Activated naive CD4-positive, alpha-beta T cell treated with anti-CD3 and anti-CD28 coated beads, Interleukin-2, amount 50 U/mL, for 72 hours (primary cell): ENCODE measurements at places on chromosomes 2 and 18. TPM values are rescaled to one million over a fixed set of nuclear protein-coding genes. Genes with fewer than 3 reads are reported as not detected.

Gene SMPD4
- 80.4 TPM for total RNA-seq

Gene SPATS2L
- total RNA-seq: 27.7 TPM

Gene AMER3
- not detected for total RNA-seq

Gene ARPC2
- 567 TPM for total RNA-seq

Gene ST3GAL5
- total RNA-seq: 8.9 TPM

Gene CHRNA1
- not detected for total RNA-seq

Gene FABP1
- total RNA-seq: not detected

Gene MAB21L4
- not detected for total RNA-seq

Gene SLC19A3
- total RNA-seq: not detected

Gene CTLA4
- total RNA-seq: 55.0 TPM

Gene CCDC121
- total RNA-seq: 0.19 TPM

Gene FSIP2
- total RNA-seq: 0.35 TPM

Gene SKOR2
- not detected for total RNA-seq

Gene ALKAL2
- total RNA-seq: 0.95 TPM

Gene SFT2D3
- 3.5 TPM for total RNA-seq

Gene CXCR1
- not detected for total RNA-seq

Gene CFAP210
- total RNA-seq: not detected

Gene TIGD1
- total RNA-seq: 7.3 TPM

Gene COPS8
- 54.7 TPM for total RNA-seq

Gene ABCA12
- total RNA-seq: not detected
